Suppressor macrophage treated with lipopolysaccharide for 4 hours (primary cell): ENCODE measurements at places on chromosomes 4 and X.

GRCh38 chr4:6526671-6527091 lies 48.3 kb upstream of the MAN2B2 start:
- DNase-seq, result no peak

GRCh38 chrX:45191820-45192409 lies 8.8 kb downstream of the DIPK2B start:
- no peak for DNase-seq

DNA sequence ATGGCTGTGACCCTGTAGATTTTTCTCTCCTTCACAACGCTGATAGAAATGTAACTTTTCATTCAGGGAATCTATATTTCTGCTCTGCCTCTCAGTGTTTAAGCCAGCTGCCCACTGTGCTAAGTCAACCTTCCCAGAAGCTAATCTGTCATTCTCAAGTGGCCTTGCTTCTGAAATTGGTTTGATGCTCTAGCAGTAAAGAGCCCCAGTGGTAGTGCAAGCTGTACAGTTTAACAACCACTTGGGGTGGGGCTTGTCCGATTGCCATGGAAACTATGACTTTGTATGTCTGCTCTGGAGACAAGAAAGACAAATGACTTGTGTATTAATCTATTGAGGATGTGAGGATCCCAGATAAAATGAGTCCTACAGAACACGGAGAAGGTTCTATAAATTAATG lies 620.9 kb upstream of the GALNT7 start:
- DNase-seq, result no peak

- DNase-seq, result peak; percentile 2
These were observed 840 bp downstream of the ZNF711 start for GRCh38 chrX:85244450-85245211.

- no peak for DNase-seq
These were observed 145.4 kb upstream of the PLAC1 start for GRCh38 chrX:134803551-134804183.

DNA sequence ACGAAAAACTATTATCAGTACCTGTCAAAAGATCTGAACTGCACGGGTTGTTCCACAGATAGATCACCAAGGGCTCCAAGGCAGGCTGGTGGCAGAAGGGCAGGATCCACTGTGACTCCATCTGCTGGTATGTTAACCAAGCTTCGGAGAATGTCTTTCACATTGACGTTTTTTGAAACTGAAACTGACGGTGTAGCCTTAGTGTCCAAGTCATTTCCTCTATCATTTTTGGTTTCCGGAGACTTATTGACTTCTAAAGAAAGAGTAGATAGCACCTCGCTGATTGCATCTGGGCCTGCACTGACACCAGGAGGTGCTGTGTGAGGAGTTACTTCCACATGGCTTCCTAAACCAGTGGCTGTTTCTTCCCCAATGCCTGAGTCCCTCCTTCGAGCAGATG lies 186.9 kb downstream of the LRBA start:
- DNase-seq, result peak; percentile 73

DNA sequence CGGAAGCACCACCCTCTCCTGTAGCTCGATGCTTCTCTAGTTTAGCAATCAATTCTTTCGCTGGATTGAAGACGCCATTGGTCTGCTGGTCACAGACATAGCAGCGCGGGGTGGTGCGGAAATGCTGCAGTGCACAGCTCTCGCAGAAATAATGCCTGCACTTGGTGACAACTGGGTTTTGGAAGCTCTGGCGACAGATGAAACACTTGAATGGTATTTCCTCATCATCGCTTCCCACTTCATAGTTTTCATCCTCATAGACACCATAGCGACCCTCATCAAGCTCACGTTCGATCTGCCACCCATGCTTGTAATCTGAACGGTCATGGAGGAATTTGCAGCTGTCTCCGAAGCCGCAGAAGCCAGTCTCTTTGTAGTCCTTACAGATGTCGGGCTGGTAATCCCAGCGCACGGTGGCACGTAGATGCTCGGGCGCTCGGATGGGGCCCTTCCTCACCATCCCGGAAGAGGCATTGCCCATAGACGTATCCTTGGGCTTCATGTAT lies 854 bp downstream of the RNF113A start:
- peak; percentile 48 for DNase-seq

DNA sequence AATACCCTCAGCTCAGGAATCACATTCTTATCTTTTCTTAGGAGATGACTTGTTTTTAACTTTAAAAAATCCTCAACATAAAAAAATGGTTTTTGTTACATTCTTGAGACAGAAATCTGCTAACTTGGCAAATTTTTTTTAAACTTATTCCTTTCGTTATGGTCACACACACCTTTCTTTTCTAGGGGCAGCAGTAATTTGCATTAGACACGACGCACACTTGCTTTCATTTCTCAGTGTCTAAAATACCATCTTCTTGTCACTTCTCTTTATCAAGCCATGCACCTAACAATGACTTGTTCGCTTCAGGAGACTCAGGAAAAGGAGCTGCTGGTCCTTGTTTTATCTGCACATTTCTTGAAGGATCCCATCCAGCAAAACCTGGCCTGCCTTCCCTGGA lies 112.6 kb upstream of the TBL1X start:
- no peak for DNase-seq

GRCh38 chrX:97490656-97491055 lies 606.9 kb downstream of the RPA4 start:
- DNase-seq, result no peak

- no peak for DNase-seq
These were observed 19.0 kb upstream of the PAGE4 start for GRCh38 chrX:49809891-49810632.

- DNase-seq, result no peak
These were observed 14.2 kb downstream of the ATP5ME start for GRCh38 chr4:659851-660250.

- DNase-seq, result no peak
These were observed 93.5 kb upstream of the ADAD1 start for GRCh38 chr4:122285285-122285684.

DNA sequence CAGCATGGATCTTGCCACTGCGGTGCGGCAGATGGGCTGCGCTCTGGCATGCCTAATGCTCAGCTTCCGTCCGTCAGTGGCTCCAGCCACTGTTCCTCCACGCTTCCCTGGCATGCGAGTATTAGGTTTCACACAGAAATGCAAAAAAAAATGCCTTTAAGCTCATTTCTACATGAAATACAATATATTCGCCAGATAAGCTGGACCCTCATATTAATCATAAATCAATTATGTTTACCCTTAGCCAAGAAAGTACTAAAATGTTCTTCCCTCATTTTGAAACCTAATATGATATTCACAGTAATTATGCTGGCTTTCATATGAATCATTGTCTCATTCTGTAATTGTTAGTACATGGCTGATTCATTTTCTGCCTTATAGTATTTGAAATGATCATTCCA lies 115.5 kb upstream of the FAM241A start:
- no peak for DNase-seq

GRCh38 chr4:112552668-112553067 lies 36.7 kb upstream of the NEUROG2 start:
- no peak for DNase-seq

GRCh38 chrX:121433289-121433688 lies 385.9 kb downstream of the GLUD2 start:
- DNase-seq, result no peak

DNA sequence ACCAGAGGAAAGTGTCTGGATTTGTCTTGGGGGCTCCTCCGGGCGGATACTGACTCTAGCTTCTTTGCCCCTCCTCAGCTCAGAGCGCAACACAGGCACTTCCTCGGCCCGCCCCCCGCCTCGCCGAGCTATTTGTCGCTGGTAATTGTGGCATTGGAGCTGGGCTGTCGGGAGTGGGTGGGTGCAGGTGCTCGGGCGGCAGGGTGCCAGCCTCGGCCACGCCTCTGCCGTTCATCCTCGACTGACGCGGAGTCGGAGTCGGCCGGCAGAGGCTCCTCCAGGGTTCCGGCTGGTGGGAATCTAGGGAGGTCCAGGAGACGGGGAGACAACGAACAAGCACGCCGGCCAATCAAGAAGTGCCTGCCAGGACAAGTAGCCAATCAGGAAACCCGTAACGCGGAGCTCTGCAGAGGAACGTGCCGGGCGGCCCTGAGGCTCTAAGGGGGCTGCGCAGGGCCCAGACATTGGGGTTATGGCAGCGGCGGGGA lies 3.9 kb upstream of the SYN1 start:
- DNase-seq, result peak; percentile 58

DNA sequence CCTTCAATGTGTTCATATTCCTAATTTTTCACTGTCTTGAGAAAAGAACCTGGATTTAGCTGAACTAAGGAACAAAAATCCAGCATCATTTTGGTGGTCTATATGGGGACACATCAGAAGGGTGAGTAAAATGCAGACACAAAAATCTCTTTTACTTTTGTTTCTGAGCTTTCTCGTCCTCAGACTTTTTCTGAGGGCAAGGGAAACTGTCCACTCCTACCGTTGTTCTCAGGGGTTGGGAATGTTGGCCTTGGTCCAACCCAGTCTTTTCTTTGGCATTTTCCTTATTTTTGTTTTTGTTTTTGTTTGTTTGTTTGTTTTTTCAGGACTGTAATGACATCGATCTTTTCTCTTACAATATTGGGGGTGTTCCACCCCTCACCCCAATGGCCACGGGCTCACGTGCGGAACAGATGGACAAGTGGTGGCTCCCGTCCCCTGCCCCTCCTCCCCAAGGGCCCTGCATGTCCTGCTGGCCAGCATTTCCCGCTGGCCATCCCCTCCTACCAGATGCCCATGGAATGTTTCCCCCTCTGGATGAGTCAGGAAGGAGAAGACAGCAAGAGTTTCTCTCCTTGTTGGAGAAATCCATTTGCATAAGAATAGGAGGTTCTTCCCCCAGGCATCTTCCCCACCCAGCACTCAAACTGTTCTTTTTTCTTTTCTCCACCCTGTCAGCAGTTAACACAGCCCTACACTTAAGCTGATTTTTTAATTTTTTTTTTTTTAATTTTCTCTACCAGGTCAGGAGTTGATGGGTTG lies 305.4 kb upstream of the NDST4 start:
- no peak for DNase-seq

DNA sequence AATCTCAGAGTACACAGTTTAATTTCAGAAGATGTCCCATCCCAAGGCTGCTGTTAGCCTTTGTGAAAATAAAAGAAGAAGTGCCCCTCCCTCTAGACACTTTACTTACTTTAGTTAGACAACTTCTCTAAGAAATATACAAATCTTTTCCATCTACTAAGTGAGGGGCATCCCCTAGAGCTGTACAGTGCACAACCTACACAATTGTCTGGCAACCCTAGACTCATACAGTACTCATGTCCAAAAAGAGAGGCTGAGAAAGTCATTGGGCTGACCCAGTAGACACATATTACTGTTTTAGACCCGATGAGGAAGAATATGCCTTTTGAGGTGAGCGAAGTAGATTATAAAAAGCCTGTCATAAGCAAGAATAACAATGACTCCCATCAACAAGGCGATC lies 297.6 kb downstream of the IDS start:
- DNase-seq, result no peak

GRCh38 chrX:31551913-31552312 lies 480.1 kb upstream of the FTHL17 start:
- DNase-seq, result no peak

DNA sequence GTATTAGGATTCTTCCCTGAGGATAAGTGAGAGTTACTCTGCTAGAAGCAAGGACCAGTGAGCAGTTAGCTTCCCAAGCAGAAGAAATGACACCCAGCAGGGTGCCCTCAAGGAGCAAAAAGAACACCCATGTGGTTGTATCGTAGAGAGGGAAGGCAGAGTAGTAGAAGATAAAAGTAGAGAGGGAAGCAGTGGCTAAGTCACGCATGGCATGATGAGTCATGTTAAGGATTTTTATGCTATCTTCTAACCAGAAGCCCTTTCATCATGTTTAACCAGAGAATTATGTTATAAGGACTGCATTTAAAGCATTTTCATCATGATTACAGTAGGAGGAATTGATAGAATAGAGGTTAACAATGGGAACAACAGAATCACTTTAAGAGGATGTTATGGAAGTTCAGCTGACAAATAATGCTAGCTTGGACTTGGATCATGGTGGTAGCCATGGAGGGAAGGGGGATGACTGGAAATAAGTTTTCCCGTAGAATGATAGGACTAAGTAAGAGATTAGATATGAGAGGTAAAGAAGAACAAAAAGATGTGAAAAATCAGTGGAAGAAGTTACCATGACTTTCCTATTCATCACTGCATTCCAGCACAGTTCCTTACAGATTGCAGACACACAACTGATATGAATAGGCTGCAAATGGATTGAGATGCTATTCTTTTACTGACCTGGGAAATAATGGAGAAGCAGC lies 383.5 kb upstream of the INTU start:
- DNase-seq, result no peak

DNA sequence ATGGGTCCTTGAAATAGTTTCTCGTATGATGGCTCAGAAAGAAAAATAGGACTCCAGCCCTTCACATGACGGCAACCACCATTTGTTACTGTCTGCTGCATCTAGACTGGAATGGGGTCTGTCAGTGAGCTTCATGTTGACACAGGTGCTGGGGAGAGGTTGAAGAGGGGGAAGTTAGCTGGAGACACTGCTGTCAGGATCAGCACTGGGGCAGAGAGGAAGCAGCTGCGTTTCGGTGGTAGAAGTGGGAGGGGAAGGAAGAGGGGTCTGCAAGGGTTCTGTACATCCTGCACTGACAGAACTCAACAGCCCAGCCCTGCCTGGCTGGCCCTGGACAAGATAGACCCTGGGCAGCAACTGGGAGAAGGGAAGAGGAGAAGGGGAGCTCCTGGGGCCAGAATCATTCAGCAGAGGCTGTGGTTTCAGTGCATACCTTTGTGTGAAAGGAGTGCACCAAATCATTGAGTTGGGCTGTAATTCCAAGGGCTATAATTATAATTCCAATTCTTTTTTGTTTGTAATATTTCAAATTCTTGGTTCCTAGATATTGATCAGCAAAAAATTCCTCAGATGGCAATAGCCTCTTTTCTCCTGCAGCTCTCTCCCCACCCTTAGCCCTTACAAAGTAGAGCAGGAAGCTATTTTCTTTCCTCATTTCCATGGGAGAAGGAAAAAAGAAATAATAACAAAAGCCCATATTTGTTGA lies 119.4 kb upstream of the C1GALT1C1 start:
- DNase-seq, result no peak

- no peak for DNase-seq
These were observed 429.8 kb downstream of the BCOR start for GRCh38 chrX:39667736-39668482.

- no peak for DNase-seq
These were observed 58.0 kb downstream of the SLC2A9 start for GRCh38 chr4:9963328-9963727.

DNA sequence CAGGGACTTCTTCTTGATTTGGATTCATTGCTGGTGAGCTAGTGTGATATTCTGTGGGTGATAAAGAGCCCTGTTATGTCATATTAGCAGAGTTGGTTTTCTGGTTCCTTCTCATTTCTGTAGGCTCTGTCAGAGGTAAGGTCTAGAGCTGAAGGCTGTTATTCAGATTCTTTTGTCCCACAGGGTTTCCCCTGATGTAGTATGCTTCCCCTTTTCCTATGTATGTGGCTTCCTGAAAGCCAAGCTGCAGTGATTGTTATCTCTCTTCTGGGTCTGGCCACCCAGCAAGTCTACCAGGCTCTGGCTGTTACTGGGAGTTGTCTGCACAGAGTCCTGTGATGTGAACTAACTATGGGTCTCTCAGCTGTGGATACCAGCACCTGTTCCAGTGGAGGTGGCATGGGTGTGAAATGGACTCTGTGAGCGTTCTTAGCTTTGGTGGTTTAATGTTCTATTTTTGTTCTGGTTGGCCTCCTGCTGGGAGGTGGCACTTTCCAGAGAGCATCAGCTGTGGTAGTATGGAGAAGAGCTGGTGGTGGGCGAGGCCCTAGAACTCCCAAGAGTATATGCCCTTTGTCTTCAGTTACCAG lies 373.7 kb downstream of the AR start:
- peak; percentile 55 for DNase-seq
